ENCODE measurements at places on chromosomes 4 and X.

- no peak for DNase-seq
Observed at GRCh38 chrX:52504551-52504950, 8.9 kb downstream of the XAGE1A start.

- DNase-seq: no peak
Observed at GRCh38 chr4:85901500-85901899, 426.6 kb downstream of the ARHGAP24 start.

DNA sequence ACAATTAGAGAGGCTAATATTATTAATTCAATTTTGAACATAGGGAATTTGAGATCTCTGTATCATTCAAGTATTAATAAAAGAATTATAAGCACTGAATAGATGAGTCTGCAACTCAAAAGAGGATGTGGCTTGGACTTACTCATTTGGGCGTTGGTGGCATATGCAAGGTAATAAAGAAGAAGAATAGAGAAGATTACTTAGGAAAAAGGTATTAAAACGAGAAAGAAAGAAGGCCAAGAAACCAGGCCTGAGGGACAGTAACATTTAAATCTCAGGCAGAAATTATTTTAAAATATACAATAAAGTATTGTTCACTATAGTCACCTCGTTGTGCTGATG is 383.0 kb upstream of the INTU start:
- no peak for DNase-seq

- no peak for DNase-seq
Observed at GRCh38 chr4:55074386-55074785, 51.0 kb downstream of the KDR start.

DNA sequence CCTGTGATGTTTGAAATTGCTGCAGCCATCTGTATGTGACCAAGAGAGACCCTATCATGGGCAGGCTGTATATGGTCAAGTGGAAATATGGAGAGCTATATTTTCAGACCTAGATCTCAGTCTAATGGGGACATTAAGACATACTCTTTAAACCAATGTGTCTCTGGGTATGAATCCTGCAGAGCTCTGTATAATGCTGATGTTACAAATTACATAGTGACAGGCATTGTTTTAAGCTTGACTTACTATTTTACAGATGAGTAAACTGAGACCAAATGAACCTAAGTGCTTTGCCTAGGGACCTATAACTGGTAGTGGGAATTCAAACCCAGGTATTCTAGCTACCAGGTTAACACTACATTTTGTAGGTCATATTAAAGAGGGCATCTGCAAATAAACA is 71.3 kb upstream of the GRXCR1 start:
- DNase-seq: no peak

- DNase-seq: no peak
Observed at GRCh38 chr4:147754037-147754445, 22.2 kb downstream of the ARHGAP10 start.

- DNase-seq: no peak
Observed at GRCh38 chr4:139692309-139693012, 26.8 kb downstream of the MGST2 start.

DNA sequence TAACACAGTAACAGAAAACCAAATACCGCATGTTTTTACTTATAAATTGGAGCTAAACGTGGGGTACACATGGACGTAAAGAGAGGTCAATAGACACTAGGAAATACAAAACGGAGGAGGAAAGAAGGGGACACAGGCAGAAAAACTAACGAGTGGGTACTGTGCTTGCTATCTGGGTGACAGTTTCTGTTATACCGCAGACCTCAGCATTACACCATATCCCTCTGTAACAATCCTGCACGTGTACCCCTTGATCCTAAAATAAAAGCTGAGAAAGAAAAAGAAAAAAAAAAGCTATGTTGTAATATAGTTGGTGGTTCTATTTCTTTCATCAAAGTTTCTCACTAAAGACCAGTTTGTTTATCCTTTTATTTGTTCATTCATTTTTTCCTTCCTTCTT is 47.9 kb upstream of the UNC5C start:
- no peak for DNase-seq

GRCh38 chr4:99763635-99764101 is 53.0 kb upstream of the DAPP1 start:
- DNase-seq: no peak

- DNase-seq: no peak
Observed at GRCh38 chr4:20042769-20043168, 208.9 kb upstream of the SLIT2 start.

DNA sequence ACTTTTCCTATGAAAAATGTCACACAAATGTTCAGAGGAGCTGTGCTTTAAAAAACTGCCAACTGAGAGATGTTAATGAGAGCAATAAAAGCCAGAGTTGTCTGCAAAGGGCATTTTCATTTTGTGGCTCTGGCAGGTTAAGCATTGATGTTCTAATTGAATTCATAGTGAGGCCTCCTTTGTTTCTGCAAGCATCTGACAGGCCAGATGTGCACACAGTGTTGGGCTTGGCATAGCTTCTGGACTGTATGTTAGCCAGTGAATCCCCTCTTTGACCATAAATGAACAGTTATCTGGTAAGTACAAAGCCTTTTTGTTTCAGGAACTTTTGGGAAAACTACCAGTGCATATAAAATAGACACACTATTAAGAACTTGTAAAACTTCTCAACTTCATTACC is 81.9 kb downstream of the JADE3 start:
- no peak for DNase-seq

DNA sequence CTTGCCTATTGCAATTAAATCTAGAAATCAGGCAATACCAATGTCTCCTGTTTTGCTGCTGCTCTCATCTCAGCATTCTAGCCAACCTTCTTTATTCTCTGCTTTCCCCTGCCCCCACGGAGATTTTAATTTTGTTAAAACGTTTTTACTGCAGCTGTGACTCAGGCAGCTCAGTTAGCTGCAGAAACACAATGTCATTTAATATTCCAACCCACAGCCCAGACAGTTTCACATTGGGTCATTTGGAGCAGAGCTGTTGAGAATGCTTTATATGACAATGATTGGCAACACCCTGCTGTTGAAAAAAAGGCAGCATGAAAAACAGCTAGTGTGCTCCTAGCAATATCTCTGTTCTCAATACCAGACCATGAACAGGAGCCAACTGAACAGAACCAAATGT is 12.6 kb upstream of the SLC10A4 start:
- DNase-seq: no peak

DNA sequence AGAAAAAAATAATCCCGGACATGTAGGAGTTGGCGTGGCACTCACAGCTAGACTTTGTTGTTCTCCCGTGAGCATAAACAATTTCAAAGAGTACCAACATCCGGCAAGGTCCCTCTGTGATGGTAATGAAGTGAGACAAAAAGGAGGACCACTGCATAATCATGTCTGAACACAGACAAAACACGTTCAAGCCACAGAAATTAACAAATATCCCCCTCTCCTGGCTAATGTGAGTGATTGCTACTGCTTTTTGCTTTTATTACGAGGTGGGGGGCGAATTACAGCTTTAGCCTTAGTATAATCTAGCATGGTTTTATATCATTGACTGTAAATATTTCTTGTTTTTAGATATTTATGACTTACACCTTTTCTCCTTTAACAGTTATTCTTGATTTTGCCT is 118.5 kb downstream of the PLS3 start:
- DNase-seq: peak; percentile 10

DNA sequence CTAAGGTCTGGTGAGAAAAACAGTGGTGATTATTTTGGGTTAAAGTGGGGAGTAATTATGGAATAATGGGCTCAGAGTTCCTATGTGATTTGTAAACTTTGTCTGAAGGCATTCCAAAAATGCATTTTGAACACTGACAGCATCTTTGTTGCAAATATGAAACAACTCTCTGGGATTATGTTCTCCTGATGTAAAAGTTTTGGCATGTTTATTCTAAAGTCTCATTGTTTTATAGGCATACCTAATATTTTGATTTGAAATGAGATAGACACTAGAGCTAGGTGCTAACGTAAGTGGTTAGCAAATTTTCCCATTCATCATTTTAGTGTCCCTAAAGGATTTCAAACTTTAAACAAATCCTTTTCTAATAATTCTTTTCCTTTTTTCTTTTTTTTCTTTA is 140.9 kb upstream of the ANXA3 start:
- no peak for DNase-seq

DNA sequence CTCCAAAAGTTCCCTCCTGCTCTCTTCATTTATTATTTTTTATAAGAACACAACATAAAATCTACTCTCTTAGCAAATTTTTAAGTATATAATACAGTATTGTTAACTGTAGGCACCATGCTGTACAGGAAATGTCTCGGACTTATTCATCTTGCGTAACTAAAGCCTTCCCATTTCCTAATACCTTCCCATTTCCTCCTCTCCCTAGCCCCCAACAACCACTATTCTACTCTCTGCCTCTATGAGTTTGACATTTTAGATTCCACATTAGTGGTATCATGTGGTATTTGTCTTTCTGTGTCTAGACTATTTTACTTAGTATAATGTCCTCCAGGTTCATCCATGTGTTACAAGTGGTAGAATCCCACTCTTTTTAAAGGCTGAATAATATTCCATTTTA is 15.8 kb upstream of the SYTL4 start:
- no peak for DNase-seq

- no peak for DNase-seq
Observed at GRCh38 chr4:121108557-121108956, 36.2 kb upstream of the NDNF start.

DNA sequence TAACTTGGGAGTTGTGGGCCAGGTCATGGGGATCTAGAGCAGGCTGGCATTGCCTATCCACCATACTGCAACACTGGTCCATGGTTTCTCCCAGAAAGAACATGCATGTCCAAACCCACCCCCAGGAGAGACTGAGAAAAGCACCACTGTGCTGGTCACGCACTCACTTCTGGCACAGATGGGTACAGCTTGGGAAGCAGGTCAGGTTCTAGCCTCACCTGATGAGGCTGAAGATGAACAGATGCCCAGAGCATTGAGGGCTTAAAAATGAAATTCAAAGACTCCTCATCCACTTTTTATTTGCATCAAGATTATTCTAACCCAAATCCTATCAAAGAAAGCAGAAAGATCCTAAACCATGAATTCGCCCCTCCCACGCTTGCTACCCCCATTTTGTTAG is 125.9 kb upstream of the RAI2 start:
- DNase-seq: no peak

GRCh38 chr4:56768763-56769162 is 52.7 kb downstream of the SPINK2 start:
- DNase-seq: no peak

GRCh38 chr4:53788011-53788410 is 196.7 kb upstream of the LNX1 start:
- no peak for DNase-seq

DNA sequence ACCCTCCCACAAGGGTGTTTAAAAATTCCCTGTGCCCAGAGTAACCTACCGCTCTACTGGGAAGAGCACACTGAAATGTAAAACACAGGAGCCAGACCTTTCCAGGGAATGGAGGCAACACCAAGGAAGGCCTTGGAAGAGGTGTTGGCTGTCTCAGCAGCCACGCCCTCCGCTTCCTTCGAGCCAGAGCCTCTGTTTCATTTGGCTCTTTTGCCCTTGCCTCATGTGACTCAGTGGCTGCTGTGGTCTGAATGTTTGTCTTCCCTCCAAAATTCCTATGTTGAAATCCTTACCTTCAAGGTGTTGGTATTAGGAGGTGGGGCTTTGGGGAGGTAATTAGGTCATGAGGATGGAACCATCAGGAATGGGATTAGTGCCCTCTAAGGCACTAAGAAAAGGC is 11.3 kb downstream of the SCD5 start:
- DNase-seq: no peak

DNA sequence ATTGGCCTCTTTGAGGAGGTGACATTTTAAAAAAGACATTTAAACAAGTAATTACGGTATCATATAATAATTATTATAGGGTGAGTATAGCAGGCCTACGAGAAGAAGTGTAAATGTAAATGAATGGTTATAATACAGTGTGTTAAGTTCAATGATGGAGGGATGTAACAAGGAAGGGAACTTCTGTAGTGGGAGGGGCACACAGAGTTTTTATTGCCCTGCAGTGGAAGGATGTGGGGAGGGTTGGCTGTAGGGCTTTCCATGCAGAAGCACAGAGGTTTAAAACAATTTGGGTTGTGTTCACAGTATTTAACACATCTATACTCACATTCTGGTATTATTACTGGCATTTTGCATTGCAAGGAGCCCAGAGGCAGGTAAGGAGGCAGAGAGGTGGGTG is 41.1 kb downstream of the AFF1 start:
- no peak for DNase-seq

- DNase-seq: no peak
Observed at GRCh38 chrX:74179499-74179898, 124.5 kb upstream of the ZCCHC13 start.

DNA sequence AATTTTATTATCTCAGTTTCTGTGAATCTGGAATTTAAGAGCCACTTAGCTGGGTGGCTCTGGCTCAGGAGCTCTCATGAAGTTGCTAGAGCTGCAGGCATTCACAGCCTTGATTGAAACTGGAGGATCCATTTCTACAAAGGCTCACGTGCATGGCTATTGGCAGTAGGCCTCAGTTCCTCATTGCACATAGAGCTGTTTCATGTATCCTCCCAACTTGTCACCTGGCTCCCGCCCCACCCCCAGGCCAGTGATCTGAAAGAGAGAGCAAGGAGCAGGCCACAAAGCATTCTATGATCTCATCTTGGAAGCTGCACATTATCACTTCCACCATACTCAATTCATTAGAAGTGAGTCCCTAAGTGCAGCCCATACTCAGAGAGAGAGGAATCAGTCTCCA is 18.5 kb upstream of the AP1AR start:
- no peak for DNase-seq

GRCh38 chrX:15619053-15619755 is 18.4 kb upstream of the ACE2 start:
- DNase-seq: no peak

GRCh38 chr4:176879380-176880116 is 86.8 kb upstream of the VEGFC start:
- DNase-seq: no peak

- DNase-seq: no peak
Observed at GRCh38 chr4:118736900-118737299, 51.7 kb downstream of the METTL14 start.

GRCh38 chr4:55297346-55297745 is 48.7 kb upstream of the SRD5A3 start:
- DNase-seq: no peak

- DNase-seq: no peak
Observed at GRCh38 chr4:52202931-52203330, 151.8 kb downstream of the SPATA18 start.

- DNase-seq: no peak
Observed at GRCh38 chrX:19545651-19546050, 30.3 kb upstream of the MAP3K15 start.

DNA sequence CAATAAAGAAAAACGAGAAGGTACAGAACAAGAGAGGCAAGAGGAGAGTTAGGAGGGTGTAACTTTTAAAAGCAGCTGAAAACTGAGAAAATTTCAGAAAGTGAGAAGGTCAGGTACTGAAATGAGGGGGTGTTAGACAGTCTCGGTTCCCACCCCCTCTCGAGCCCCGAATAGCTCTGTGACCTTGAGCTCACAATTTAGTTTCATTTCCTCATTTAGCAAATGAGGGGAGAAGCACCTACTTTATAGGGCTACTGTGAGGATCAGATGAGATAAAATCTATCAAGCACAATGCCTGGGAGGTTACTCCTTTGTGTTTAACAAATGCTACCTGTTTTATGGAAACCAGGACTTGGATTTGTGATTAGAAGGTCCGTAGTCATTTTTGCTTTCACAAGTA is 4.9 kb downstream of the UGT8 start:
- DNase-seq: no peak
